Nephron progenitor cell (in vitro differentiated cells): ENCODE measurements at places on chromosomes 2 and 18.

DNA sequence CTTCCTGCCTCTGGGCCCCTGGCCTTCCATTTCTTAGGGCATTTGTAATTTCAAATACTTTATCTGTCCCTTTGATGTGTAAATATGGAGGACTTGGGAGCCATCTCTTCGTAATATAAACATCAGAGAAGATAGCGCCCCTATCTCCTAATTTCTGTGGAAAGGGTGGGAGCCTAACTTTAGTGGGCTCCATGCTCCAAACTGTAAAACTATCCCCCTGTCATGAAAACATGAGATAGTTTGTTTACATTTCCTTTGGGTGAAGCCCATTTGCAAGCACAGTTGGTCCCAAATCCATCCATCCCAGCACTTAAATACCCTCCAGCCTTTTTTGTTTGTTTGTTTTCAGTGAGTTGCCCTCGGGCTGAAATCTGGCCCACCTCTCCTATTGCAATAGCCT is 782.6 kb upstream of the FSHR start:
- DNase-seq: no peak
- peaks cover 34% of the 10 kb centered on the region for H3K4me1 ChIP-seq
- peaks cover 8% of the 10 kb centered on the region for H3K27me3 ChIP-seq
- H3K27ac ChIP-seq: peak overlapping the region; percentile 13

- H3K4me3 ChIP-seq: no peak overlapping the region
- DNase-seq: no peak
- no peak overlapping the region for H3K27ac ChIP-seq
- no peaks in the 10 kb centered on the region for H3K36me3 ChIP-seq
- H3K27me3 ChIP-seq: peaks cover 3% of the 10 kb centered on the region
These were observed 127.2 kb upstream of the SMIM21 start for GRCh38 chr18:75554644-75555185.

- peaks cover 19% of the 10 kb centered on the region for H3K36me3 ChIP-seq
- H3K27ac ChIP-seq: no peak overlapping the region
- H3K4me1 ChIP-seq: peaks cover 23% of the 10 kb centered on the region
- no peak overlapping the region for H3K4me3 ChIP-seq
- no peaks in the 10 kb centered on the region for H3K27me3 ChIP-seq
These were observed 145.1 kb downstream of the PTGR3 start for GRCh38 chr18:75063615-75064512.

GRCh38 chr2:213415093-213415492 is 130.8 kb downstream of the SPAG16 start:
- H3K4me1 ChIP-seq: no peaks in the 10 kb centered on the region
- no peak overlapping the region for H3K27ac ChIP-seq
- no peak for DNase-seq
- no peak overlapping the region for H3K4me3 ChIP-seq
- H3K36me3 ChIP-seq: no peaks in the 10 kb centered on the region

DNA sequence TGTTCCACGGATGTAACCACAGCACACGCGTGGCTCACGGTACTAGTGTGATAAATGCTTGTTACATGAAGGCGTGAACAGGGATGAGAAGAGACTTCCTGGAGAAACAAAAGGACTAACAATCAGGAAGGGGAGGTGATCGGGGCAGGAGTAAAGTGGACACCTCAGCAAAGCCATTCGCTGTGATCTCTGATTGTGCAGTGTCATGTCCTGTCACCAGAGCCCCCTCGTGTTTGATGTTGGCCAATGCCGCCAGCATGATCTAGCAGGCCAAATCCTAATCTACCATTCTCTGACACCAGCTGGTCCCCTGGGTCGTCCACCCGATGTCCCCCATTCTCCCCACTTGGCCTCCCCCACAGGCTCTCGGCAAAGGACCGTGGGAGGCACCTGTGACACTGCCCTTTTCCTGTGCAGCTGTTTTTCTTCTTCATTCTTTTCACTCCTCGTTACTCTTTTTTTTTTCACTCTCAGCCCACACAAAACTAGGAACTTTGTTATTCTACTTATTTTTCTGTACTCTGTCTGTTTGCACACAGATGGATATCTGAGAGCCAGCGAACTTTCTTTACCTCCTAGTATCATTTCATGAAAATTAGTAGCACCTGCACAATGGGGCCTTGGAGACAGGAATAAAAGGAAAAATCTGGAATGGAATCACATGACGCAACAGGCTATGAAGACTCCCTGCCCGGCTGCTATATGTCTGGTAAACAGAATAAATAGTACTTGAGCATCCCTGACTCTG is 146.8 kb downstream of the TGIF1 start:
- no peaks in the 10 kb centered on the region for H3K36me3 ChIP-seq
- peaks cover 61% of the 10 kb centered on the region for H3K4me1 ChIP-seq
- H3K27ac ChIP-seq: peak overlapping the region; percentile 92
- H3K4me3 ChIP-seq: peak overlapping the region; percentile 60

DNA sequence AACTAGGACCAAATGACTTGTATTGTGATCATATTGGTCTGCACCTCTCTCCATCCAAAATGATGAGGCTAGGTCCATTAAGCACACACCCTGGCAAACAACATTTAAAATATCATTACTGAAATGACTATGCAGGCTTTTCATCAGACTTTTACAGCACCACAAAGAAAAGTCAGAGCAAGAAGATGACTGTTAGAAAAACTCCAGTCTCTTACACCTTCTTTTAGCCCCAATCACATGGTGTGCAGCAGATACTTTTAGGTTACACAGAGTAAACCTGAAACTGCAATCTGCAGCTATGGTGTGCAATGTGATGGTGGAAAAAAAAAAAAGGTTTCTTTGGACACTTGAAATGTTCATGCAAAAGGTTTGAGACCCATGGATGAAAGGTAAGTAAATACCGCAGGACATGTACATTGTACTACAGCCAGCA is 5.4 kb upstream of the POLI start:
- H3K4me3 ChIP-seq: no peak overlapping the region
- H3K4me1 ChIP-seq: no peaks in the 10 kb centered on the region
- no peaks in the 10 kb centered on the region for H3K36me3 ChIP-seq
- DNase-seq: no peak
- H3K27me3 ChIP-seq: peaks cover 6% of the 10 kb centered on the region
- no peak overlapping the region for H3K27ac ChIP-seq

DNA sequence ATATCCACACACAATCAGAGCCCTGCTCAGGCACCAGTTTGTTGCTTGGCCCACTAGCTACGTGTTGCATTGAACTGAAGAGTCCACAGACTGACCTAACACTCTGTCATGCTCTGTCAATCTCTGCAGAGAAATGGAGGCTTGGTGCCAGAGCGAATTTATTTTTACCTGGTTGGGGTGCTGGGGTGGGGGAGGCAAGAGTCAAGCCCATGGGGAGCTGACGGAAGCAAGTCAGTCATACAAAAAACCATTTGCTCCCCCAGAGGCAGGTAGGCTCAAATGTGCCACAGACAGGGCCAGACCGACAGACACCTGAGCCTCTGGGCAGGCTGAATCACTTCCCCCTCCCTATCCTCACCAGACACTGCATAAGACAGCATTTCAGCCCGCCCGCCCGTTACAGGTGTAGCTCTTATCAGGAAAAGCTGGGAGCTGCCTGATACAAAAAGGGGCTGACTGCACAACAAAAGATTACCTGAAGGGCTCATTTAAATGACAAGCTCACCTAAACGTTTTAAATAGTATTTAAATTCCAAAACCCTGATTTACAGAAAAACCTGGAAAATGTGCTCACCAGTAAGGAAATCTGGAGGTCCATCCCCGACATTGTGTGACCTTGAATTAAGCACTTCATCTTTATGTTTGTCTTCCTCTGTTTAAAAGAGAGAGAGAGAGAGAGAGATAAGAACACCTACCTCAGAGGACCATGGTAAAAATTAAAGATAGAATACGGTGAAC is 2.1 kb upstream of the PCBP1 start:
- no peak for DNase-seq
- H3K4me3 ChIP-seq: peak overlapping the region; percentile 98
- H3K36me3 ChIP-seq: peaks cover 49% of the 10 kb centered on the region
- H3K4me1 ChIP-seq: peaks cover 54% of the 10 kb centered on the region
- H3K27me3 ChIP-seq: peaks cover 4% of the 10 kb centered on the region
- H3K27ac ChIP-seq: peak overlapping the region; percentile 100

- H3K4me3 ChIP-seq: no peak overlapping the region
- H3K36me3 ChIP-seq: no peaks in the 10 kb centered on the region
- H3K4me1 ChIP-seq: no peaks in the 10 kb centered on the region
- DNase-seq: no peak
- peaks cover 24% of the 10 kb centered on the region for H3K27me3 ChIP-seq
These were observed 43.6 kb upstream of the TCF7L1 start for GRCh38 chr2:85089585-85089984.

DNA sequence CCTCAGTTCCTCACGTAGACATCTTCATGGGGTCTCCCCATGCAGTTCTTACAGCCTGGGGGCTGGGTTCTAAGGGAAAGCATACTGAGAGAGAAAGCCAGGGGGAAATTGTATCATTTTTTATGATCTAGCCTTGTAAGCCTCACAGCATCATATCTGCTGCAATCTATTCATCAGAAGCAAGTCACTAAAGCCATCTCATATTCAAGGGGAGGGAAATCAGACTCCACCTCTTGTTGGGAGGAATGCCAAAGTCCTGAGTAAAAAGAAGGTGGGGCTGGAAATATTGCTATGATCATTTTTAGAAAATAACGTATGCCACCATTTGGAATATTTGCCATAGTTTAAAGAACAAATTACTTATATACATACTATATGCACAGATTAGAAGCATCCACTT is 304.6 kb downstream of the TXNL1 start:
- peaks cover 5% of the 10 kb centered on the region for H3K27me3 ChIP-seq
- no peak for DNase-seq
- no peak overlapping the region for H3K4me3 ChIP-seq
- peak overlapping the region; percentile 16 for H3K27ac ChIP-seq
- peaks cover 4% of the 10 kb centered on the region for H3K36me3 ChIP-seq

- H3K4me1 ChIP-seq: peaks cover 57% of the 10 kb centered on the region
- DNase-seq: no peak
- no peak overlapping the region for H3K4me3 ChIP-seq
- H3K36me3 ChIP-seq: peaks cover 37% of the 10 kb centered on the region
- H3K27me3 ChIP-seq: no peaks in the 10 kb centered on the region
These were observed 38.8 kb downstream of the EPHA4 start for GRCh38 chr2:221533299-221533698.

DNA sequence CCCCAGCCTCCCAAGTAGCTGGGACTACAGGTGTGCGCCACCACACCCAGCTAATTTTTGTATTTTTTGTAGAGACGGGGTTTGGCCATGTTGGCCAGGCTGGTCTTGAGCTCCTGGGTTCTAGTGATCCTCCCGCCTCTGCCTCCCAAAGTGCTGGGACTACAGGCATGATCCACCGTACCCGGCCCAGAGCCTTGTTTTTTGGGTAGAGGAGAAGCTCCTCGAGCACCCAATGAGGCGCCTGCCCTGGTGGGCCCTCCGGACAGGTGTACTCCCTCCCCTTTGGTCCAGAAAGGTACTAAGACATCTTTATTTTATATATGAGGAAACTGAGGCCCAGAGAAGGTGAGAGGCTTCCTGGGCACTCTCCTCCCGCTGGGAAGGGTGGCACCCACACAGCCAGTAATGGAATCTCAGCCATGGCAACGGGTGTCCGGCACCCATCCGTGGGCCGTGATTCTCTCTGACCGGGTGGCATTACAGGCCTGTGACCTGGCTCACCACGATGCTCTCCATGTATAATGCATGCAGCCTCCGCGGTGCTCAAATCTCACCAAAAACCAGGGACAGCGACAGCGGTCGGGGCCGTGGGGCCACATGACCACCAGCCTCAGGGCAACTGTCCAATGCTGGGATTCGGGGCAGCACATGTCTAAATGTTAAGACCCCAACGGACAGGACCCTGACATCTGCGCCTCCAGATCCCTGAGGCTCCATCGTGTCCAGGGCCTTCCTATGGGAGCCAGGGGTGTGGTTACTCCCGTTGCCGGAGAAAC is 16.8 kb upstream of the KLHL30 start:
- peaks cover 4% of the 10 kb centered on the region for H3K4me1 ChIP-seq
- peaks cover 34% of the 10 kb centered on the region for H3K27me3 ChIP-seq
- H3K36me3 ChIP-seq: no peaks in the 10 kb centered on the region
- no peak for DNase-seq

GRCh38 chr2:8312861-8313830 is 368.7 kb upstream of the ID2 start:
- no peak for DNase-seq
- no peaks in the 10 kb centered on the region for H3K36me3 ChIP-seq
- peaks cover 53% of the 10 kb centered on the region for H3K4me1 ChIP-seq
- H3K27me3 ChIP-seq: peaks cover 6% of the 10 kb centered on the region
- no peak overlapping the region for H3K27ac ChIP-seq

GRCh38 chr2:183215917-183216316 is 91.7 kb downstream of the NUP35 start:
- DNase-seq: no peak
- no peak overlapping the region for H3K27ac ChIP-seq
- peaks cover 4% of the 10 kb centered on the region for H3K27me3 ChIP-seq
- H3K4me1 ChIP-seq: no peaks in the 10 kb centered on the region

DNA sequence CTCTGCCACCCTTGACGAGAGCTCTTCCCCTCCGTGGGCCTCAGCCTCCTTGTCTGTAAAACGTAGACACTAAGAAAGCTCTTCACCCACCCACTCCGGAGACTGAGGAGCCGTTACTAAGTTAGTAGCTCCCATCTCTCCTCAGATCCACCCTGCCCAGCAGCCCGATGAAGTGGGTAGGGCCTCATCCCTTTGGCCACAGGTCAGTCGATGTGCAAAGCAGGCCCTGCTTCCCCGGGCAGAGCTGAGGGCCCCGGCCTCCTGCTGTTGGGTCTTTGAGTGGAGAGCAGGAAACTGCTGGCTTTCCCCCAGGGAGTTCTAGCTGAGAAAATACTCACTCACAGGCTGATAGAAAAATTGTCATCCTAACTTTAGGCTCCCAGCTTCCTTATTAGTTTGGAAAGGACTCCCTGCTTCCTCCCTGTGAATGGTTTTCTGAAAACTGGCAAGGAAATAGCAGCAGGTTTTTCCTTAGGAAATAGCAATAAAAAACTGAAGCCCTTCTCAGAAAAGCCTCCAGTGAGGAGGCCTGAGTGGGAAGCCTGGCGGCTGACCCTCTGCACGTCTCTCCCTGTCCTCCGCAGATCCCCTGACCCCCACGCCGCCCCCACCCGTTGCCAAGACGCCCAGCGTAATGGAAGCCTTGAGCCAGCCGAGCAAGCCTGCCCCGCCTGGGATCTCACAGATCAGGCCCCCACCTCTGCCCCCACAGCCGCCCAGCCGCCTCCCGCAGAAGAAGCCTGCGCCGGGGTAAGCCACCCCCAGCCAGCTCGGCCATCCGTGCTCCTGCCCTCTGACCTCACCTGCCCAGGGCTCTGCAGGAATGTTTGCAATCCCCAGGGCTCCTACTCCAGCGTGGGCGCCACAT is 30.2 kb downstream of the ITGB1BP1 start:
- H3K27ac ChIP-seq: peak overlapping the region; percentile 98
- H3K4me3 ChIP-seq: peak overlapping the region; percentile 58
- peaks cover 31% of the 10 kb centered on the region for H3K4me1 ChIP-seq
- H3K36me3 ChIP-seq: peaks cover 54% of the 10 kb centered on the region
- peak; percentile 60 for DNase-seq

- H3K4me1 ChIP-seq: peaks cover 55% of the 10 kb centered on the region
- no peak overlapping the region for H3K4me3 ChIP-seq
- H3K36me3 ChIP-seq: peaks cover 10% of the 10 kb centered on the region
- peaks cover 26% of the 10 kb centered on the region for H3K27me3 ChIP-seq
These were observed 3.4 kb downstream of the SLC66A2 start for GRCh38 chr18:79947881-79948610.

- no peak overlapping the region for H3K4me3 ChIP-seq
- no peaks in the 10 kb centered on the region for H3K36me3 ChIP-seq
- H3K27me3 ChIP-seq: no peaks in the 10 kb centered on the region
- no peak overlapping the region for H3K27ac ChIP-seq
- no peak for DNase-seq
These were observed 120.6 kb downstream of the PLB1 start for GRCh38 chr2:28616396-28616999.
